NCI-H524 (cell line): ENCODE measurements at places on chromosomes 1 and 21.

GRCh38 chr1:5961601-5962000 is 30.6 kb downstream of the NPHP4 start:
- no peak for DNase-seq

- no peak for DNase-seq
Measured at GRCh38 chr1:7516929-7517328, 254.2 kb upstream of the VAMP3 start.

DNA sequence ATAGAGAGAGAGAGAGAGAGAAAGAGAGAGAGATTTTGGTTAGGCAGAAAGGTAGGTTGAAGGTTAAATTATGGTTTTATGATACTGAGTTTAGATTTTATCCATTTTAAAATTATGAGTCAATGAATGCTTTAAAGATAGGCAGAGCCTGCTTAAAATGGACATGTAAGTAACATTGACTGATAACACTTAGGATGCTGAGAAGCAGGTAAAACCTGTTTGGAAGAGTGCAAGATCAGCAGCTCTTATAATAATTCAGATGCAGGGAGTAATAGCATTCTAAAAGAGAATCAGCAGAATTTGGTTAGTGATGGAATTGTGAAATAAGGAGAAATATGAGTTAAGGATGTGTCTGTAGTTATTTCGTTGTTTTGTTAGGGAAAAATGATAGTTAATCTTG is 446.6 kb downstream of the PLA2G4A start:
- DNase-seq, result no peak

GRCh38 chr1:33042831-33043230 is 6.1 kb upstream of the AK2 start:
- DNase-seq, result no peak

DNA sequence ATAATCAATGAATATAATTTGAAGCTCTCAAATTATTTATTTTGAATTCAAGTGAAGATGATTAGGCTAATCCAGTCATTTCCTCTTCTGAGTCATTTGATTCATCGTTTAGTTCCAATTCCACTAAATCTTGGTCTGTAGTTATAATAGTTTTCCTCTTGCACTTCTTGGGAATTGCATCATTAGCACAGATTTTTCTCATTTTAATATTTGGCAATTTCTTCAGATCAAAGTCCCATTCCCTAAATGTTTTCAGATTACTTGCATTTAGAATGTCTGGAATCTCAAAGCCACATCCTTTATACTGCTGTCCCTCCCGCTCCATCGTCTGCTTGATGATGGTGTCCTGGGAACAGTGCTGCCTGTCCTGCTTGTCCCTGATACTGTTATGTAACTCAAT is 43.5 kb downstream of the MAST2 start:
- no peak for DNase-seq

DNA sequence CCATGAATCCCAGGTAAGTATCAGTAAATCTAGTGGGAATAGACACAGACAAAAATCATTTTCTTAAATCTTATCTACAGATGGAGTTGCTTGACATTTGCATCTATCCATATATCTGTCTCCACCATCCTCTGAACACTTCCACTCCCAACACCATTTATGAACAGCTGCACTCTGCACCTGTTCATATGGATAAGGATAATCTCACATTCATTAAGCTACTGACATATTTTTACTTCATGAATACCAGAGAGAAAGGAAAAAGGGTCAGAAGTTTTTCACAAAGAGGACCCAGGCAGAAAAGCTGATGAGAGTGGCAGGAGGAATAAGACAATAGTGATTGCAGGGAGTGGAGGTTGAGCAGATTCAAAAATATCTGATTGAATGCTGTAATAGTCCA is 222.6 kb downstream of the DNAH14 start:
- peak; percentile 85 for DNase-seq

- DNase-seq, result peak; percentile 34
Measured at GRCh38 chr1:53376742-53377437, 49.0 kb upstream of the LRP8 start.

- no peak for DNase-seq
Measured at GRCh38 chr1:53913352-53914033, 19.5 kb downstream of the DIO1 start.

DNA sequence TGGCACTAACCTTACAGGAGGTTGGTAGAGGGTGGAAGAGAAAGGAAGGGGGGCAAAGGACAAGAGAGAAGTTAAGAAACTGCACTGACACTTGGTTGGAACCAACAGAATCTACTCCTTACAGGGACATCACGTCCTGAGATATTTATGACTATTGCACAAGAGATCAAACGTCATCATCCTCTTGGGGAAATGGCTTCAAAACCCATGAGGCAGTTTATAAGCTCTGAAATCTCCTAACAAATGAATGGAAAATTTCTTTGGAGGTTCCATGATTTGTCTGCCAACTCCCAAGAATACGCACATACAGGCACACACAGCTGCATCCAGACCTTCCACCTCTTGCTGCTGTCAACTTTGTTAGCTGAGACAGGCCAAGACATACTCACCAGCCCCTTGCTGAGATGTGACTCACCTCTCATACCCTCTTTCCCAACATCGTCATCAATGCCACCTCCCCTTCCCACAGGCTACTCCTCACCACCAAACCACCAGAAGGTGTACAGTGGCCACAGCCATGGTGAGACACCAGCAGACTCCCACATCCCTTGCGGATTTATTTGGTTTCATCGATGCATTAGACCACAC is 135.5 kb downstream of the SETD4 start:
- DNase-seq, result no peak

- no peak for DNase-seq
Measured at GRCh38 chr1:227043755-227044154, 103.7 kb downstream of the COQ8A start.

DNA sequence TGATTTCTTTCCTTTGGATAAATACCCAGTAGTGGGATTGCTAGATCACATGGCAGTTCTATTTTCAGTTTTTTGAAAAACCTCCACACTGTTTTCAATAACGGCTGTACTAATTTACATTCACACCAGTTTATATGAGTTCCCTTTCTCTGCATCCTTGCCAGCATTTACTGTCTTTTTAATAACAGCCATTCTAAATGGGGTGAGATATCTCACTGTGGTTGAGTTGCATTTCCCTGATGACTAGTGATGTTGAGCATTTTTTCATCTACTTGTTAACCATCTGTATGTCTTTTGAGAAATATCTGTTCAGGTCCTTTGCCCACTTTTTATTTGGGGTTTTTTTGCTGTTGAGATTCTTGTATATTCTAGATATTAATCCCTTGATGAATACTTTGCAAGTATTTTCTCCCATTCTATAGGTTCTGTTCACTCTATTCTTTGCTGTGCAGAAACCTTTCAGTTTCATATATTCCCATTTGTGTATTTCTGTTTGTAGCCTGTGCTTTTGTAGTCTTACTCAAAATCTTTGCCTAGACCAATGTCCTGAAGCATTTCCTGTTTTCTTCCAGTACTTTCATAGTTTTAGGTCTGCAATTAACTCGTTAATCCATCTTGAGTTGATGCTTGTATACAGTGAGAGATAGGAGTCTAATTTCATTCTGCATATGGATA is 7.3 kb downstream of the HENMT1 start:
- peak; percentile 6 for DNase-seq

- DNase-seq, result no peak
Measured at GRCh38 chr1:160539990-160540858, 17.2 kb upstream of the SLAMF6 start.

DNA sequence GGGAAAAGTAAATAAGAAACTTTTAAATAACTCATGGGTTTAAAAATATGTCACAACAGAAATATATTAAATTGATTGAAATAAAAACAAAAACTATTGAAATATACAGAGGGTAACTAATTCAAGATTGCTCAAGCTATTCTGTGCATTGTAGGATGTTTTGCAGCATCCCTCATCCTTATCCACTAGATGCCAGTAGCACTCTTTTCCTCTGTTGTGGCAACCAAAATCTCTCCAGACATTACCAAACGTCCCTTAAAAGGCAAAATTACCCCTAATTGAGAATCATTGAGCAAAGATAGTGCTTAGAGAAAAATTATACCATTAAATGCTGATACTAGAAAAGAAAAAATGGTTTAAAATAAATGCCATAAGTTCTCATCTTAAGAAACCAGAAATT is 682.6 kb downstream of the RWDD3 start:
- no peak for DNase-seq

DNA sequence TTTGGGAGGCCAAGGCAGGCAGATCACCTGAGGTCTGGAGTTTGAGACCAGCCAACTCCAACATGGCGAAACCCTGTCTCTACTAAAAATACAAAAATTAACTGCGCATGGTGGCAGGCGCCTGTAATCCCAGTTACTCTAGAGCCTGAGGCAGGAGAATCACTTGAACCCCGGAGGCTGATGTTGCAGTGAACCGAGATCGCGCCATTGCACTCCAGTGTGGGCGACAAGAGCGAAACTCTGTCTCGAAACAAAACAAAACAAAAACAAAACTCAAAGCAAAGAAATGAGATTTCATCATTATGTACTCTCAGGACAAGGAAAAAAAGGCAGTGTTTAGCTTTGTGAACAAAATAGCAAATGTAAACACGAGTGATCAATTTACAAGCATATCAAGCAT is 61.0 kb downstream of the LAMC2 start:
- no peak for DNase-seq

GRCh38 chr1:99782920-99783319 is 16.5 kb upstream of the FRRS1 start:
- DNase-seq, result no peak

DNA sequence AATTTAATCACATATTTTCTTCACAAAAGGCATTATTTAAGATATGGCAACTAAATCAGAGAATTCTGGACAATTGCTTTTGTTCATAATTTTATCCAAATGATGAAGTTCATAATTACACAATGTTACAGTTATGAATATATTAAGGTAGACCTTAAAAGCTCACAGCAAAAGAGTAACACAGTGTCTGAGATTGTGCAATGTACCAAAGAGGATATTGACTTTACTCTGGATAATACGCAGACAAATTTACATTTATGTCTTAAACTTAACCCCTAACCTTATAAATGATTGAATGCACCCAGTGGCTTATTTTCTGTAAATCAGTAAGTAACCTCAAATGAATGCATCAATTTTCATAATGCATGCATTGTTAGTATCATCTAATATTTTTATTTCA is 216.2 kb upstream of the SAMSN1 start:
- DNase-seq, result no peak

DNA sequence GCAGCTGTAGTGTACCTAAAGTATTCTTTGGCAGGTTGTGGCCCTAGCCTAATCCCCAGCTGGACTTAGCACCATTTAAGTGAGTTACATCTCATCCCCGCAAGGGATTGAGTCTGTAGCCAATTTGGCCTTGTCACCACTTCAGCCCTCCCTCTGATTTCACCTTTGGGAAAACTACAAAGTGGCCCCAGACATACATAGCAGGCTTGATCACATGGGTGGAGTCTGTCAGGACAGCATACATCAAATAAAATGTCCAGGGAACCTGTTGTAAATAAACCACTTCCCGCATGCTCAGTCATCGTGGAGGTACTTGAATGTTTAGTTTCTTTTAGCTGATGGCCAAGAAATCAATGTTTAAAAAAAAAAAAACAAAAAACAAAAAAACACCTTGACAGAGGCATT is 142.5 kb downstream of the DHRS3 start:
- no peak for DNase-seq

- DNase-seq, result no peak
Measured at GRCh38 chr1:1946540-1946939, 27.5 kb upstream of the TMEM52 start.

DNA sequence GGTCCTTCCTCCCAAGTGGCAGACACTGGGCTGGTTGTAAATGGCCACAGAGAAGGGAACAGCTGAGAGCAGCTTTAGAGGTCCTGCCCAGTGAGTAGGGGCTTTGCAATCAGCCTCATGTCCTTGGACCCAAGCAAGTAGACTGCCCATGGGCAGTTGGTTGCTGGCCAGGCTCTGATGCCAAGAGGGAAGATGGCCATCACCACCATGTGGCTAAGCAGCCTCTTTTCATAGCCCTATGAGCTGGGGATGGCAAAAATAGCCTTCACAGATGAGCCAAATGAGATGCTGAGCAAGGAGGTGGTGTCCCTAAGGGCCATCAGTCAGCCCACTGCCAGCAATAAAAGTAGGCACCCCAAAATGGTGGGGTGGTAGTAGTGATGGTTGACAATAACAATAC is 3.2 kb downstream of the DISP3 start:
- no peak for DNase-seq

DNA sequence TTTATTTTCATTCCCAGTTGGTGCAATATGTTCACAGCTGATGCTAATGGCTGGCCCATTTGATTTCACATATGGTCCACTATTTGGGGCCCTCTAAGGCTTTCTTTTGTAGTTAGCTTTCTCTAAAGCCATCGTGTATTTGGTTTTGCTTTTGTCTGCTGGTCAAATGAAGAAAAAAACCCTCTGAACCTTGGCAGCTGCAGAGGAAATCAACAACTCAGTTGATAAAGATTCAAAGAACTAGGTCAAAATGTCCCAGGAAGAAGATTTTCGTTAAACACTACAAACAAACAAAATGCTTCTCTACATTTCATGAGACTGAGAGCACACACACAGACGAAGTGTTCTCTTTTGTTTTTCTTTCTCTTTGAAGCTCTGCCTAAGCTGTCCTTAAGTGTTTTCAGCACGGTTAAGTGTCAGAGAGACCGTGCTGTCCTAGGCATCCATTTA is 655.0 kb downstream of the RWDD3 start:
- DNase-seq, result peak; percentile 35

DNA sequence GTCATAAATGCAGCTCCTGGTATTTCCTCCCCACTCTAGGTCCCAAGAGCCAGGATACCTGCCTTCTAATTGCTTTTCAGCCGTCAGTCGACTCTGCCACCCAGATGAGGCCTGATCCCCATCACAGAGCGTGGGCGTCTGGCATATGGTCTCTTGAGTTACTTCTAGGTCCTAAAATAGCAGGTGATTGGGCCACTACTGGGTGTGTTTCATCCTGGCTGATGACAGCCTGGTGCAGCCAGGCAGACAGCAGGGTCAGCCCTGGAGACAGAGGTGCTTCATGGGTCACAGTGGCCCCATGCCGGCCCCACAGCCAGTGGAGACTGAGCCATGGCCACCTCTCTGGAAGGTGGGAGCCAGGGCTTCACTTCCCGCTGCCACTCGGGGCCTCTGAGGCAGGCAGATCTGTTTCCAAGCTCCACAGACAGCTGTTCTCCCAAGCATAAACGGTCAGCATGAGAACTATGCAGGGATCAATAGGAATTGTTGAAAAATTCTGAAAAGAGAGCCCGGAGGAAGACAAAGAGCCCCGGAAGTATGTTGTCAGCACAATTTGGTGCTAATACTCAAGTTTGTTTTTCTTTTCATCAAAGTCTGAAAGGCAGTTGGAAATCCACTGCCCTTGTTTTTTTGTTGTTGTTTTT is 83.0 kb downstream of the MAN1C1 start:
- DNase-seq, result peak; percentile 81

GRCh38 chr1:153206631-153207030 is 3.4 kb downstream of the LELP1 start:
- DNase-seq, result no peak

GRCh38 chr1:203100516-203100869 is 14.7 kb upstream of the MYOG start:
- DNase-seq, result no peak

GRCh38 chr1:101360506-101360905 is 123.7 kb downstream of the S1PR1 start:
- DNase-seq, result no peak
